ENCODE measurements at places on chromosomes 12 and 14.

GRCh38 chr12:98341026-98341425 lies 174.4 kb upstream of the TMPO start:
- no peak for DNase-seq

- no peak for DNase-seq
Measured at GRCh38 chr12:116323406-116324386, 46.2 kb upstream of the MED13L start.

- DNase-seq: no peak
Measured at GRCh38 chr12:74563927-74564326, 26.3 kb downstream of the ATXN7L3B start.

DNA sequence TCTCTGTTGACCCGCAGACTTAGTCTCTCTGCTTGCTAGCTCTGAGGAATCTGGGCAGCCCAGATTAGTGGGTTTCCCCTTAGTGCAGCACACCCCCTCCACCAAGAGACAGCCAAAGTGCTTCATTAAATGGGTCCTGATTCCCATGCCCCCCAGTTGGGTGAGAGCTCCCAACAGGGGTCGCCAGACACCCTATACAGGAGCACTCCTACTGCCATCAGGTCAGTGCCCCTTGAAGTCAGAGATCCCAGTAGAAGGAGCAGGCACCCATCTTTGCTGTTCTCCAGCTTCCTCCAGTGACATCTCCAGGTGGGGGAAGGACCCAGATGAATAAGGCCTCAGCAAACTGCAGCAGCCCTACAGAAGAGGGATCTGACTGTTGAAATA lies 36.7 kb upstream of the C14orf132 start:
- no peak for DNase-seq

DNA sequence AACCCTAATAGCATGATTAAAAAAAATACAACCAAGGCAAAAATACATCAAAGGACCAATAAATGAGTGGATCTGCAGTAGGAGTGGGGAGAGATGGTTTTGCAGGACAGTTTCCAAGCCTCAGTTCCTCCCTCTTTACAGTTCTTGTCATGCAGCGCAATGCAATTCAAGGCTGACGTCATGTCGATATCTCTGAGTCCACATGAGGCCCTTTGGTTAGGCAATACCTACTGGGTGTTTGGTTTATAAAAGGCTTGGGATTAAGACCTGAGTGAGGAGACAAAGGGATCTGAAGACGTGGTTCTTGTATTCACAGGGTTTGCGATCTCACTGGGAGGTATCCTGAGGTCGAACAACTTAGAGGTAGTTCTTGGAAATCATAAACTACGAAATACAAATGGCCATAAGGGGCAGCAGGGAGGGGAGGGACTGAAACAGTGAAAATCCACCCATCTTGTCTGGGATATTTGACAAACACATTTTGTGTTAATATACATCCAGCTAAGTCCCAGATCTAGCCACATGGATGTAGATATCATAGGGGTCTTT lies 441.0 kb downstream of the FUT8 start:
- DNase-seq: no peak

GRCh38 chr12:2624543-2625288 lies 170.1 kb upstream of the FKBP4 start:
- DNase-seq: no peak

DNA sequence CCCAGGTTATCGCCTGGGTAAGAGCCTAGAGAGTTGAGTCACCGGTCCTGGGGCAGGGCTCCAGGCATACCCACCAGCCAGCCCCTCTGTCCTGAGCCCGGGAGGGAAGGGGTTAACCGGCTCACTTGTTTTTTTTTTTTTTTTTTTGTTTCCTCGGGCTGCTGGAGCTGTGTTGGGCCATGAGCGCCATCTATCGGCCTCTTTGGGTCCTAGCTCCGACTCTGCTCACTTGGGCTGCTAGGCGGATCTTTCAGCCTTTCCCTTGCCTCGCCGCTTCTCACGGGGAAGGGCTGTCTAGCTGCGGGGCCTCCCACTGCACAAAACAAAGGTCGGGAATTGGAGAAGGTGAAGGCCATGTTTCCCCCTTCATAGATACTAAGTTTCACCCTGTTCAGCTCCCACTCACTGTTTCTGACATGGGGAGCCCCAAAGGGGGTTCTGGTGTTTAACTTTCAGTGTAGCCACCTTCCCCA lies 2.8 kb upstream of the SMUG1 start:
- peak; percentile 64 for DNase-seq

DNA sequence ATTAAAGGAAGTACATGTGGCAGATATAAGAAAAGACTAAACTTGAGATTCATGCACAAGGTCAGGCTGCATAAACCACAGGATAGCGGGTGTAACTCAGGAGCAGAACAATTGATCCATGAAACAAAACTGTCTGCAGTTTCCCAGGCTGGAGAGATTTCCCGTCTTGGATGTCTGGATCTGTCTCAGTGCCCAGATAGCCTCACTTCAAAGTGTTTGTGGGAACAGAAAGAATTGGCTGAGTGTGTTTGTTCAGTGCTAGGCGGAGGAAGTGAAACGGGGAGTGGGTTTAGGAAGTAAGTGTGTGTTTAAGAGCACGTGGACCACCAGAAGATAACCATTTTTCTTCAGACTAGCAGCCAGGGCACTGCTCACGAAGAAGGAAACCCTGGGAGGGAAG lies 1.4 kb upstream of the RNASE10 start:
- DNase-seq: no peak

DNA sequence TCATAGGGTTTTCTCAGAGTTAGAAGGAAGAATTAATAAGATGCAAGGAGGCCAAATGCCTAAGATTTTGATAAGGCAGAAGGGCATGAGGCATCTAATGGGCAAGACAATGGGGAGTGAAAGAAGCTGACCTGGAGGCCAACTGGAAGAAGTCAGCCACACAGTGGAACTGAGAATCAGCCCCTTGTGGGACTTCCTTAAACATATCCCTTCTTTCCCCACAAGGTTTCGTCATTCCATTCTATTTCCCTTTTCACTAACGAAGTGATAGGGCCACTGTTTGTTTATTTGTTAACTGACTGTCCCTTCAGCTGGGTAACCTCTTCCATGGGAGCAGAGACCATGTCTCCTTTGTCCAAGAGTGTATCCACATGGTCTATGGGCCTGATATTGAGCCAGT lies 86.2 kb downstream of the HELB start:
- no peak for DNase-seq

GRCh38 chr12:94584377-94584776 lies 66.0 kb downstream of the TMCC3 start:
- DNase-seq: no peak

GRCh38 chr12:47941871-47942613 lies 21.4 kb upstream of the TMEM106C start:
- no peak for DNase-seq

GRCh38 chr14:20769421-20769820 lies 1.2 kb downstream of the EDDM3B start:
- no peak for DNase-seq

GRCh38 chr12:52024845-52025230 lies 18.1 kb downstream of the TAMALIN start:
- peak; percentile 67 for DNase-seq

GRCh38 chr14:55523321-55523720 lies 56.7 kb upstream of the KTN1 start:
- no peak for DNase-seq

GRCh38 chr14:43306053-43306452 lies 1201.0 kb downstream of the FSCB start:
- DNase-seq: no peak

DNA sequence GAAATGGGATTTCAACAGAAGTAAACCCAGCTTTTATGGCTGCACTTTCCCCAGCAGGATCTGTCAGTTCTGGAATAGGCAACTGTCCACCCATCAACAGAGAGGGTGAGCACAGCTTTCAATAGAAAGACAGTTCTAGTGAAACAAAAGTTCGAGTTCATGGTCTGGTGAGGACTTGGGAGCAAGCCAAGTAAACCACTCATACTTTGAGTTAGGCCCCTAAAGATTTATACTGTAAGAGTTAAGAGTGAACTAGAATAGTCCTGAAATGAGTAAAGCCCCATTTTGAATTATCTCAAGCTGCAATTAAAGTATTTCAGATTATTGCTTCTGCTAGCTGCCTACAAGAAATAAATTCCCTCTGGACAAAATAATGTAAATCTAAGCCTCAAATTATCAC lies 82.6 kb downstream of the METTL25 start:
- DNase-seq: no peak

DNA sequence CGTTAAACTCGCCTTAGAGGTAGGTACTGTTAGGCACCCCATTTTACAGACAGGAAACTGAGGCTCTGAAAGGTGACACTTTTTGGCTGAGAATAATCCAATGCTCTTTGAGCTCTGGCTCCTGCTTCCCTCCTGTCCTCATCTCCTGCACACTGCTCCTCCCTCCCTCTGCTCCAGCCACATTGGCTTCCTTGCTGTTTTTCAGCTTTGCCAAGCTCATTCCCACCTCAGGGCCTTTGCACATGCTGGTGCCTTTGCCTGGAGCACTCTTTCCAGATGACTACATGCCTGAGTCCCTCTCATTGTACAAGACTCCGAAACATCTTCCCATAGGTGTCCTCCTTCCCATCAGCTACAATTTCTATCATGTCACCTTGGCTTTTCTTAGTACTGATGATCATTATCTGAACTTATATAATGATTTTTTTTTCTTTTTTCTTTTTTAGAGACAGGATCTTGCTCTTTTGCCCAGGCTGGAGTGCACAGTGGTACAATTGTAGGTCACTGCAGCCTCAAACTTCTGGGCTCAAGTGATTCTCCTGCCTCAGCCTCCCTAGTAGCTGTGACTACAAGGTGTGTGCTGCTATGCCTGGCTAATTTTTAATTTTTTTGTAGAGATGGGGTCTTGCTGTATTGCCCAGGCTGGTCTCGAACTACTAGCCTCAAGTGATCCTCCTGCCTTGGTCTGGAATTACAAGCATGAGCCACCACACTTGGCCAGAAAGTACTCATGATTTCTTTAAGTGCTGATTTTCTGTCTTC lies 15.2 kb downstream of the MSI1 start:
- DNase-seq: no peak

GRCh38 chr12:132360410-132360809 lies 31.0 kb upstream of the GALNT9 start:
- no peak for DNase-seq

DNA sequence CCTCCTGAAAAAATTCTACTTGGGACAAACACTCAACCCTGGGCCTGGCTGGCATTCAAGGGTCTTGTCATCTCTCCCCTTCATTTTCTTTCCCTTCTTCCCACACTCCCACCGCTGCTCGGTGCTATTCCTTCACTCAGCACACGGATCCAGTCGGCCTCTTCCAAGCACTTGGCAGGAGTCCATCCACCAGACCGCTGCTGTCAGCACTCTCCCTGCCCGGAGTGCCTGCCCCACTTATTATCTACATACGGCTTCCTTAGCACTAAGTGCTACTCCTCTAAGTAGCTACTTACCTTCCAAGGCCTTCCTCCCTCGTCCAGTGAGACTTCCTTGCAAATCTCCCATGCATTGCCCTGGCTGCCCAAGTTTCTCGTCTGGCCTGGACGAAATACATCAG lies 29.8 kb downstream of the CALM1 start:
- no peak for DNase-seq

DNA sequence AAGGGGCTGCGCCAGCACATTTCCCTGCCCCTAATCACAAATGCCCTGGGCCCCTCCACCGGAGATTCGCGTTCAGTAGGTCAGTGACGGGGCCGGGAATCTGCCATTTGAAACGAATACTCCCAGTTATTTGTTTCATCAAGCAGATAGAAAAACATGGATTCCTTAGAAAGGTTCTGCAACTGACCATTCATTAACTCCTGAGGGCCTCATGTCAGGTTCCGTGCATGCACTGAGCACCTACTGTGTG lies 25.6 kb upstream of the UBC start:
- DNase-seq: no peak

DNA sequence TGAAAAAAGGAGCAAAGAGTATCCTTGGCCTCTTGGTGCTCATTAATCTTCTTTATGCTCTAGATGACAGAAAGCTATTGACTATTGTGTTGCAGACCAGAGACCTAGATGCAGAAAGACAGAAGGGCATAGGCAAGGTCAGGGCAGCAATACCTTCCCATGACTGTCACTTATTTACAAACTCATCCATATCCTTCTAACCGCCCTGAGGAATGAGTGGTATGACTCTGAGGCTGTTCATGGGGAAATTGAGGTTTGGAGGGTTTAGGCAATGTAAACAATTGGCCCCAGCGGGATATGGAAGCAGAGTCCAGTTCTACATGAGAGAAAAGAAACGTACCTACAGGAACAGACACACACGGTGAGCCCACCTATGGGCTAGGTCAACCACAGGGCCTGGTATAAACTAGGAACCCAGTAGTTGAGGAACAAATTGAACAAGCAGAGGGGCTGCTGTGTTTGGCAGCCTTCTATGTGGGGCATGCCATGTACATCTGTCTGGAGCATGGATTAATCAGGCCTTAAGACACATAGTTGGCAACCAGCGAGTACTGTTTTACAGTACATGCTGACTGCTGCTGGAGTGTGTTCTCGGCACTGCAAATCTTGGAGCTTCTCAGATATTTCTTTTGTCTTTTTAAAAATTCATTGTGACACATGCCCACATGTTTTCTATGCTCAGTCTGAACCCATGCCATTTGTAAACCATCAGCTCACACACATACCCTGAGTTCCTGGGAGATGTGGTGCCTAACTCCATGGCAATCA lies 159.7 kb upstream of the NTF3 start:
- no peak for DNase-seq

- no peak for DNase-seq
Measured at GRCh38 chr12:70605976-70606375, 31.3 kb downstream of the PTPRB start.

- DNase-seq: no peak
Measured at GRCh38 chr12:24256684-24257083, 307.2 kb upstream of the SOX5 start.

DNA sequence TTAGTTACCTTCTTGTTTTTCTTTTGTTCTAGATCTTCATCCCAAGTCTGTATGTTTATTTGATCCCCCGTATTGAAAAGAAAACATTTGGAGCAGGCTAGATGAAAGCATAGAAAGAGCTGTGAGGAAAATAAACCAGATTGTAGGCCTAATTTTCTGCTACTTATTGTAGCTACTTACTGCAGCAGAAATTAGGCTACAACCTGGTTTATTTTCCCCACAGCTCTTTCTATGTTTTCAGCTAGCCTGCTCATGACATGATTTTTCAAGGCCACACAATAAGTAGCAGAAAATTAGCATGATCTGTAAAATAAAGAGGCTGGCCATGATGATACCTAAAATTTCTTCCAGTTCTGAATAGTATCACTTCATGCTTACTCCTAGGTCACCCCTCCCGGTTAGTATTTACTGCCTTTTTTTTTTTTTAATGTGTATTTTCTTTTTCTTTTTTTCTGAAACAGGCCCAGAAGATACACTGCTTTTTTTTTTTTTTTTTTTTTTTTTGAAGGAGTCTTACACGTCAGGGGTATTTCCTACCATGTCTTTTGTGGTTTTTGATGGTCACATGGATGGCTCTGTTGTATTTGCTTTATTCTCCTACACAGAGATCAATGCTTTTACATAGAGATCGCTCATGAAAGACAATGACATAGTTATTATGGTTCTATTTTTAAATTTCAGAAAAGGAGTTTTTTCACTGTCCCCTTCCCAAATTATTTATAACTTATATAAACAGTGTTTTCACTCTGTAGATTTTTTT lies 32.3 kb downstream of the BHLHE41 start:
- no peak for DNase-seq

Measured in activated T-helper 1 cell treated with anti-CD3 and anti-CD28 coated beads, Interleukin-12 subunit alpha, Interleukin-12 subunit beta, Interleukin-2, Interleukin-4 antibody, amounts not matched to agents 30 ng/mL and 10 ng/mL and 1 ng/mL, durations not matched to agents 14 hours and 24 hours and 36 hours (primary cell).